Endodermal cell (in vitro differentiated cells): ENCODE measurements at places on chromosomes 7 and 10. TPM values are rescaled to one million over a fixed set of nuclear protein-coding genes. Genes with fewer than 3 reads are reported as not detected.

- H3K4me3 ChIP-seq = no peak overlapping the region
- no peaks in the 10 kb centered on the region for H3K27me3 ChIP-seq
- peak overlapping the region; percentile 73 for H3K27ac ChIP-seq
These were observed 8.0 kb downstream of the TNS3 start for GRCh38 chr7:47573758-47574481.

GRCh38 chr10:104122225-104123107, 495 bp downstream of the SFR1 start:
- peak overlapping the region; percentile 57 for H3K27ac ChIP-seq
- peak overlapping the region; percentile 91 for H3K4me3 ChIP-seq
- H3K4me1 ChIP-seq = peaks cover 7% of the 10 kb centered on the region
- no peak for DNase-seq

GRCh38 chr7:148954766-148955165, 70.7 kb upstream of the EZH2 start:
- no peak overlapping the region for H3K4me3 ChIP-seq
- H3K4me1 ChIP-seq = no peaks in the 10 kb centered on the region
- no peak overlapping the region for H3K27ac ChIP-seq
- no peaks in the 10 kb centered on the region for H3K27me3 ChIP-seq
- no peak for DNase-seq
- H3K36me3 ChIP-seq = no peaks in the 10 kb centered on the region

DNA sequence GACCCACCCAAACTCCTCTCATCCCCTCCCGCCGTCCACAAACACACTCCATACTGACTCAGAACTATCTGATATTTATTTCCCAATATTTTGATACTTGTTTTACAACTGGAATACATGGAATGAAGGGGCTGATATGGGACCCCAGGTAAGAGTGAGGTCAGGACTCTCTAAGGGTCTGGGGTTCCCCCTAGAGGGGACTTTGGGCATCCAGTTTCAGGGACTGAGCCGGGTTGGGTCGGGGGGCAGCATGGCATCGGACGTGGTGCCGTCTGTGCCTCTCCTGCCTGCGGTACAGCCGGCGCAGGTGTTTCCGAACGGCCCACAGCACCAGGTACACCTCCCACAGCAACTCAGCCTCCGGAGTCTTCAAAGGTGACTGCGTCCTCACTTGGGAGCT, 7.5 kb downstream of the SPACDR start:
- no peak overlapping the region for H3K4me3 ChIP-seq
- H3K36me3 ChIP-seq = no peaks in the 10 kb centered on the region
- H3K27me3 ChIP-seq = no peaks in the 10 kb centered on the region
- no peak overlapping the region for H3K27ac ChIP-seq
- no peaks in the 10 kb centered on the region for H3K4me1 ChIP-seq

DNA sequence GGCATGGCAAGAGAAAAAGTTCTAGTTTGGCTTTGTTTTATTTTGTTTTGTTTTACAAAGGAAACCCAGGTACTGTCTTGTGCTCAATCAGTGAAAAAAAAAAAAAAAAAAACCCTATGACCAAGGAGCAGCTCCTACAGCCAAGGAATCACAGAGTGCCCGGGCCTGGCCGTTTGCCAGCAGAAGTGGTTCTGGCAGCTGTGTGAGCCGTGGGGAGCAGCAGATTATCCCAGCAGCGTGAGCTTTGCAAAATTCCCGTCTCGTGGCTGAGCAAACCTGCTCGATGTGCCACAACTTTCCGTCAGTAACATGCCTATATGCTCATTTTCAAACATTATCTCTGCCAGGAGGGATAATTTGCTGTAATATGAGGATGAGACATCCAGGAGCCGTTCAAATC, 293.7 kb downstream of the POU6F2 start:
- H3K4me1 ChIP-seq = no peaks in the 10 kb centered on the region
- H3K27me3 ChIP-seq = no peaks in the 10 kb centered on the region
- H3K4me3 ChIP-seq = no peak overlapping the region
- H3K27ac ChIP-seq = no peak overlapping the region
- DNase-seq = peak; percentile 53
- H3K36me3 ChIP-seq = no peaks in the 10 kb centered on the region

- no peaks in the 10 kb centered on the region for H3K36me3 ChIP-seq
- H3K4me1 ChIP-seq = no peaks in the 10 kb centered on the region
- H3K4me3 ChIP-seq = no peak overlapping the region
- no peak overlapping the region for H3K27ac ChIP-seq
- no peaks in the 10 kb centered on the region for H3K27me3 ChIP-seq
These were observed 198.4 kb downstream of the TPST1 start for GRCh38 chr7:66403564-66403963.

DNA sequence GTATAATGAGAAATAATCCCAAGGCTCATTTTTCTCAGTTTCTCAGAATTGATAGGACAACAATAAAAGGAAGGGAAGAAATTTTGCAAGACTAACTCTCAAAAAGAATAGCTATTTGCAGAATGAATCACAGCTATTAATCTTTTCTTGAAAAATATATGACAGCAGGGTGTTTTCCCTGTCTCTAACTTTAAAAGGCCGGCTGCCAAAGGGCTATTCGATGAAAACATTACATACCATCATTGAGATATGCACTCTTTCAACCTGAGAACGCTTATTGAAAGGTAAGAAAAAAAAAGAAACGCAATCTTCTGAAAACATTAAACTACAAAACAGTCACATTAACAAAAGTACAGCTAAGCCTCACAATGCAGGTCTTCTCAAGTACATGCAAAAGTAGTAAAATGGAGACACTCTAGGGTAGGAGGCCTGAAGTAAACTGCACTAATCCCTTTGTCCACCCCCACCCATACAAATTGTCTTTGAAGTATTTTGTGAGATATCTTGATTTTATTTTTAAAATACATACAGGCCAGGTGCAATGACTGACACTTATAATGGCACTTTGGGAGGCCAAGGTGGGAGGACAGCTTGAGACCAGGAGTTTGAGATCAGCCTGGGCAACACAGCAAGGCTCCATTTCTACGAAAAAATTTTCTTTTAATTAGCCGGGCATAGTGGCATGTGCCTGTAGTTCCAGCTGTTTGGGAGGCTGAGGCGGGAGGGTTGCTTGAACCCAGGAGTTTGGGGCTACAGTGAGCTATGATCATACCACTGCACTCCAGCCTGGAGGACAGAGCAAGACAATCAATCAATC, 83.0 kb downstream of the PARD3 start:
- no peaks in the 10 kb centered on the region for H3K27me3 ChIP-seq
- H3K4me1 ChIP-seq = no peaks in the 10 kb centered on the region
- no peaks in the 10 kb centered on the region for H3K36me3 ChIP-seq
- H3K27ac ChIP-seq = no peak overlapping the region
- H3K4me3 ChIP-seq = no peak overlapping the region
- no peak for DNase-seq

GRCh38 chr7:55065511-55066229, 46.9 kb downstream of the EGFR start:
- no peaks in the 10 kb centered on the region for H3K27me3 ChIP-seq
- H3K4me1 ChIP-seq = peaks cover 21% of the 10 kb centered on the region
- DNase-seq = peak; percentile 71

DNA sequence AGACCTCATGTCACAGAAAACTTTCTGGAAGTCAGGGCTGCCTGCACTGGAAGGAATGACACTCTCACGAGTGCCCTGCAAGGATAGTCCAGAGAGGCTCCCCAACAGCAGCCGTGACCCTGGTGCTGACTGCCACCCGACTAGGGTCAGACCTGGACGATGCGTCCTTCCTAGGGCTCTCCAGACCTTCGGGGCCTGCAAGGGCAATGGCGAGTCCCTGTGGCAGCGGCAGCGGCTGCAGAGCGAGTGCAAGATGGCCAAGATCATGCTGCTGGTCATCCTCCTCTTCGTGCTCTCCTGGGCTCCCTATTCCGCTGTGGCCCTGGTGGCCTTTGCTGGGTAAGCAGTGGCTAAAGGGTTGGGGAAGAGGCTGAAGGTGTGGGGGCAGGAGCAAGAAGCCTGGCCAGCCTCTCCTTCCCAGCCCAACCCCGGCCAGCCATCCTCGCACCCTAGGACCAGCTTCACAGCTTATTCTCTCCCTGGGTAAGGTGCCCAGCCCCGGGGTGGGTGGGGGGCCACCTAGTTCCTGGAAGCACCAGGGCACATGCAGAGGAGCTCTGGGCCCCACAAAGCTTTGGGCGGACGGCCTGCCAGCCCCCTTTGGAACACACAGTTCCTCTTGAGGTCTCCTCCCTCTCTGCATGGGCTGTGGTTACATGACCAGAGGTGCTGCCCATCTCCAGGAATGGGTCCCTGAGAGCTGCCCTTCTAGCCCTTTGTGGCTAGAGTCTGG, 5.5 kb downstream of the OPN4 start:
- peaks cover 2% of the 10 kb centered on the region for H3K4me1 ChIP-seq
- no peaks in the 10 kb centered on the region for H3K27me3 ChIP-seq
- no peak overlapping the region for H3K27ac ChIP-seq
- H3K4me3 ChIP-seq = no peak overlapping the region
- H3K36me3 ChIP-seq = no peaks in the 10 kb centered on the region
- DNase-seq = peak; percentile 48

- H3K36me3 ChIP-seq = no peaks in the 10 kb centered on the region
- no peaks in the 10 kb centered on the region for H3K4me1 ChIP-seq
- no peaks in the 10 kb centered on the region for H3K27me3 ChIP-seq
These were observed 91.6 kb downstream of the WDR37 start for GRCh38 chr10:1147810-1148209.

DNA sequence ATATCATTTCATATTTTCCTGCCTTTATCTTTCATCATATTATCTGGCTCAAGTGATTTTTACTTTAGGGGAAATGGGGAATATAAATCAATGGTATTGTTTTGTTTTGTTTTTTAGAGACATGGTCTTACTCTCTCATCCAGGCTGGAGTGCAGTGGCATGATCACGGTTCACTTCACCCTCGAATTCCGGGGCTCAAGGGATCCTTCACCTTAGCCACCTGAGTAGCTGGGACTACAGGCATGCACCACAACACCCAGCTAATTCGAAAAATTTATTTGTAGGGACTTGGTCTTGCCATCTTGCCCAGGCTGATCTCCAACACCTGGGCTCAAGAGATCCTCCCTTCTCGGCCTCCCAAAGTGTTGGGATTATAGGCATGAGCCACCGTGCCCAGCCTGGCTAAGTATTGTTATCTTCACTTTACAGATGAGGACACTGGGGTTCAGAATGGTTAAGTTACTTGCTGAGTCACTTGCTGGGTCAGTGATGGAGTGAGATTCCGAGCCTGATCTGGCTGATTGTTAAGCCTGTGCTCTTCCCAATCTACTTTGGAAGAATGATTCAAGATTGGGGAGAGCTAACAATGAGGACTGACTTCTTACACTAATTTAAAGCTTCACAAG, 3.7 kb upstream of the SLC16A9 start:
- peaks cover 20% of the 10 kb centered on the region for H3K27me3 ChIP-seq
- no peak overlapping the region for H3K27ac ChIP-seq
- no peak overlapping the region for H3K4me3 ChIP-seq
- DNase-seq = no peak

DNA sequence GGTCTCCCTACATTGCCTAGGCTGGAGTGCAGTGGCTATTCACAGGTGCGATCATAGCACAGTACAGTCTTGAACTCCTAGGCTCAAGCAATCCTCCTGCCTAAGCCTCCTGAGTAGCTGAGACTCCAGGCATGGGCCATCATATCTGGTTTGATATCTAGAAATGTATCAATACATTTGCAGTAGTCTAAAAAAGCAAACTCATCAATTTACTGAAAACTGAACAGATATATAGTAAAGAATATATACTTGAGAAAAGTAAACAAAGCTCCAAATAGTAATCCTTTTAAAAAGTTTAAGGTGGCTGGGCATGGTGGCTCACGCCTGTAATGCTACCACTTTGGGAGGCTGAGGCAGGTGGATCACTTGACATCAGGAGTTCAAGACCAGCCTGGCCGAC, 57.1 kb upstream of the KMT2C start:
- no peaks in the 10 kb centered on the region for H3K36me3 ChIP-seq
- no peak for DNase-seq
- no peaks in the 10 kb centered on the region for H3K27me3 ChIP-seq
- H3K4me3 ChIP-seq = no peak overlapping the region

DNA sequence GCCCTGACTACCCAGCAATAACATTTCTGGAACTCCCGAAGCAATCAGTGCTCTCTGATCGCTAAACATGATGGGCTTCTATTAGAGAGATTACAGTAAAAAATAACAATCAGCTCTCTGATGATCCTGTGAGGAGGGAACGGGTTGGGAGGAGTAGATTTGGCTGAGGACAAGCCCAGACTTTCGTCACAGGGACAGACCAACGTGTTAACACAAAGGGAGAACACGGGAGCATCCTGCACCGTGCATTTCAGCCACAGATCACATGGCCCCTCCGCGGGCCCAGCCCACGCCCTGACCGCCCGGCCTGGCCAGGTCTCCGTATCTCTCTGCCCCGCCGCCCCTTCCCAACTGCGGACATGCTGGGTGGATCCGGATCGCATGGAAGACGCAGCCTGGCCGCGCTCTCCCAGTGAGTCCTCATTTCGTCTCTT, 95.0 kb upstream of the AGBL3 start:
- DNase-seq = peak; percentile 90
- no peaks in the 10 kb centered on the region for H3K27me3 ChIP-seq
- peak overlapping the region; percentile 80 for H3K4me3 ChIP-seq
- peak overlapping the region; percentile 73 for H3K27ac ChIP-seq
- peaks cover 8% of the 10 kb centered on the region for H3K4me1 ChIP-seq

- no peaks in the 10 kb centered on the region for H3K27me3 ChIP-seq
- H3K4me1 ChIP-seq = peaks cover 15% of the 10 kb centered on the region
- H3K4me3 ChIP-seq = no peak overlapping the region
- H3K27ac ChIP-seq = peak overlapping the region; percentile 79
- H3K36me3 ChIP-seq = peaks cover 16% of the 10 kb centered on the region
- DNase-seq = no peak
These were observed 89.2 kb downstream of the RNF216 start for GRCh38 chr7:5692112-5692844.

DNA sequence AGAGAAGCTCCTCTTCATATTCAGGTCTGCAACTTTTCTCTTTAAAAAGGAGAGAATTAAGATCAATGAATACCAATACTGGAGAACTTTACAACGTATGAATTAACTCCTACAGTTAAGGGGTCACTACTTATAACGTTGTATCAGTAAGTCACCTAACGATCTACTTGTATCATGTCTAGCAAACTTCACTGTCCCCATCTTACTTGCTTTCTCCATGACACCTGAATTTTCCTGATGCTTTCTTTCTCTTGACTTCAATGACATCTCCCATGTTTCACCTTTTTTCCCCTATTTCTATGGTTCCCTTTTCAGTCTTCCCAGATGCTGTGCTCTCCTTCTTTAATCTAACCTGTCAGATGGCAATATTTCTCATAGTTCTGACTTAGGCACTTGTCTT, 19.6 kb downstream of the NAMPT start:
- no peak for DNase-seq
- H3K27ac ChIP-seq = no peak overlapping the region
- H3K4me3 ChIP-seq = no peak overlapping the region

Gene EZH2
- total RNA-seq = 40.1 and 40.2 TPM in 2 replicates

Gene AVL9
- total RNA-seq = 42.1 and 44.0 TPM in 2 replicates

Gene GPR158
- total RNA-seq = 0.06 to 0.19 TPM (median 0.09 TPM) in 3 replicates

Gene HOXA7
- total RNA-seq = not detected in 2 replicates

Gene SFRP4
- total RNA-seq = not detected in 2 replicates

Gene SLC16A9
- total RNA-seq = 19.3 to 26.8 TPM (median 20.4 TPM) in 3 replicates

Gene ADK
- 22.3 and 23.6 TPM in 2 replicates for total RNA-seq

Gene FEZF1
- 0.22 and 0.41 TPM in 2 replicates for total RNA-seq

Gene EN2
- total RNA-seq = not detected in 2 replicates

Gene ECHDC3
- 13.3 and 13.6 TPM in 2 replicates for total RNA-seq

Gene DIP2C
- total RNA-seq = 13.3 and 13.7 TPM in 2 replicates

Gene MBLAC1
- total RNA-seq = 1.3 and 1.6 TPM in 2 replicates

Gene SDK1
- 19.5 and 23.1 TPM in 2 replicates for total RNA-seq

Gene FAM131B
- 1.7 to 1.9 TPM (median 1.8 TPM) in 3 replicates for total RNA-seq

Gene EPO
- 0.29 and 0.33 TPM in 2 replicates for total RNA-seq

Gene CUZD1
- 0.50 and 0.53 TPM in 2 replicates for total RNA-seq

Gene NPC1L1
- total RNA-seq = 2.0 and 3.1 TPM in 2 replicates

Gene GBX1
- not detected in 2 replicates for total RNA-seq

Gene DOCK1
- total RNA-seq = 56.4 to 73.4 TPM (median 72.4 TPM) in 3 replicates

Gene ACBD5
- total RNA-seq = 19.3 to 51.8 TPM (median 20.7 TPM) in 3 replicates
